ENCODE measurements at places on chromosomes 1 and 21.

DNA sequence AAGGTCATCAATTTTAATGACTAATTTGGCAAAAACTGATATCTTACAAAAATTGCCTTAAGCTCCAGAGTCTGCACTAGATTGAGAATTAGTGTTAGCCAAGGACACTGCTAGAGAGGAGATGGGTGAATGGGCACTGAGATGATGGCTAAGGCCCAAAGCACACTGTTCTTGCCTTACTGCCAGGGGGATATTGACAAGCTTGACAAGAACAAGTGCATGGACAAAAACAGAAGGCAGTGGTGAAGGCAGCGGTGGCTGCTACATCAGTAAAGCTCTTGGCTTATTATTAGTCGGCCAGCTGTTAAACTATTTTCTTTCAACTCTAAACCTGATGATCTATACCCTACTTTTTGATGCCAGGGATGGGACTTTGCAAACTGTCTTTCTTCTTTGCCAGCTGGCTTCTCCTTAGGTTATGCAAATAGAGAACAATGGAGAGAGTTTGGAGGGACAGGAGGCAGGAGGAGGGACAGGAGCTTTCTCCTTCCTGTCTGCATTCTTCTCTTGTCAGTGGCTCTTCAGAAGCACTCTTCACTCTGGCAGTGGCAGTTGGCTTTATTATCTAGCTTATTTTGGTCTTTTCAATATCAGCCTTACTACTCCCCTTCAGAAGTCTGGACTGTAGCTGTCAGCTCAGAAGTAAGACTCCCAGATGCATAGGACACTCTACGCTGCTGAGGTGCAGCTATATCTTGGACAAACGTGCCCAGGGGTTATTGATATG, 853.5 kb upstream of the TMPRSS15 start:
- no peak for DNase-seq

- DNase-seq = no peak
Measured at GRCh38 chr1:112618114-112618720, 724 bp downstream of the ST7L start.

- no peak for DNase-seq
Measured at GRCh38 chr21:45338311-45339017, 50.8 kb upstream of the POFUT2 start.

GRCh38 chr1:25036117-25036546, 106.1 kb upstream of the RUNX3 start:
- DNase-seq = no peak

- DNase-seq = no peak
Measured at GRCh38 chr1:180946541-180947498, 34.1 kb downstream of the KIAA1614 start.

DNA sequence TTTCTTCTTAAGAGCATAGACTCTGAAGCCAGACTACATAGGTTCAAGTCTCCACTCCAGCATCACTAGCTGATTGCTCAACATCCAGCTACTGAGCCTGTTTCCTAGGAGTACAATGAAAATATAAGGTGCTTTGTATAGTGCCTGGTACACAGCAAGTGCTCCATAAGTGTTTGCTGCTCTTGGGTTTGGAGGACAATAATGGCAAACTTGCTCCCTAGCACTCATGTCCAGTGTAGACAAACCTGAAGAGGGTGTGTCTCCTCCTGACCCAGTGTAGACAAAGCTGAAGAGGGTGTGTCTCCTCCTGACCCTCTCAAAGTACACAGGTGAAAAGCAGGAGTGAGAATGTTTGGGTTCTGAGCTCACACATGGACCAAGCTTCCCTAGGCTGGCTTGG, 10.5 kb upstream of the ECE1 start:
- DNase-seq = no peak

GRCh38 chr1:53516181-53516580, 57.0 kb downstream of the DMRTB1 start:
- no peak for DNase-seq

- DNase-seq = no peak
Measured at GRCh38 chr1:33569331-33569730, 96.9 kb downstream of the ZSCAN20 start.

DNA sequence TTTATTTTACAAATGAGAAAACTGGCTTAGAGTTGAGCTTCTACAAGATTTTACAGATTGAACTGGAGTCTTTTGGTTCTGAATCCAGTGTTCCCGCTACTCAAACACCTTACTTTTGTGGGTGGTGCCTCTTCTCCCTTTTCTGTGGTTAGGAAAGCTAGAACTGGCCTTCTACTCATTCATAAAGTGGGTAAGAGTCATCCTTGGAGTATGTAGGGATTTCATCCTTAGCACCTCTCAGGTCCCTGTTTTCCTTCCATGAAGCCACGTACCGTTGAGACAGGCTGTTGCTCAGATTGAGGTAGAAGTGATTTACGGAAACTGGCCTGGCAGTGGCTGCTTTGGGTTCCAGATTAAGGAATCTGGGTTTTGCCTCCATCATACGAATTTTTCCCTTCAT, 35.8 kb downstream of the WNT4 start:
- no peak for DNase-seq

- no peak for DNase-seq
Measured at GRCh38 chr1:41652384-41653265, 168.1 kb upstream of the EDN2 start.

DNA sequence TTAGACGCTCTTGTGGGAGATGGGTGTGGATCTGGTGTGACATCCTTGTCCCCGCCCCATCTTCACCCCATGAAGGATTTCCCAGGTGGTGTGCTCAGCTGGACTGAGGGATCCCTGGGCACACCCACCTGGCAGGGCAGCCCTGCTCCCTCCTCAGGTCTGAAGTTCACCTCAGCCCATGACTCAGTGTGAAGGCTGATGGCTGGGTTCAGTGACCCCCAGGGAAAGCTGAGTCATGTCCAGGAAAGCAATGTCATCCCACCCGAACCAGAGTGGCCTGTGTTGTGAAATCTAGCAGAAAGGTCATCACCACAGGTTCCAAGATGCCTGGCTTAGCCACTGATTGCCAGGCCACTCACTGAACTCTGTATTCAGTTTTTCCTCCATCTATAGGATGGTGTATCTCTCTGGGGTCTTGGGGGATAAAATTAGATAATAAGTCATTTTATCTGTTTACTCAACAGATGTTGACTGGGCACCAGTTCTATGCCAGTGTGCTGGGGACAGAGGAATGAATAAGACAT, 97.7 kb upstream of the JUN start:
- no peak for DNase-seq

- no peak for DNase-seq
Measured at GRCh38 chr21:33968080-33968994, 52.7 kb upstream of the ATP5PO start.
